Right lobe of liver (tissue), 6 donors: ENCODE measurements at places on chromosomes 12 and 14.

DNA sequence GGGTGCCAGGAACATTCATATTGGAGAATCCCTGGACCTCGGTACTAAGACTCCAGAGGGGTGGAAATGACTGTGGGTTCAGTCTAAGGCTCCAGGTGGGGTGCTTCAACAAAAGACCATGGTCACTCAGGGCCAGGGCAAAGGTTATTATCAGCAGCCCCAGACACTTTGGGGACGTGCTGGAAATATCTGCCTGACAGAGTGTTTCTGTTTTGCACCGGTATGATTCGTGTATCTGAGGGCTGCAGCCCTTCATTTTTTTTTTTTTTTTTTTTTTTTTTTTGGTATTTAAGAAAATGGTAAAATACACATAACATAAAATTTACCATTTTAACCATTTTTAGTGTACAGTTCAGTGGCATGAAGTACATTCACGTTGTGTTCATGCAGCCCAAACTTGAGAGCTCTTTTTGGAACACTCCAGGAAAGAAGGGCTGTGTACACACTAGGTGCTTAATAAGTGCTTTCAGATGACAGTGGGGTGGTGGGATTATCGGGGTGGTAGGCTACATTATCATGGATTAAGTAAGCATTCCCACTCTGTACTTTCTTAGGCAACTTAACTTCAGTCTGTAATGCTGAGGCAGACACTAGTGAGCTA lies 120.3 kb downstream of the CHST11 start:
- no peaks in the 10 kb centered on the region for H3K36me3 ChIP-seq
- H3K4me1 ChIP-seq: no peaks in the 10 kb centered on the region
- no peak for DNase-seq
- H3K4me3 ChIP-seq: no peak overlapping the region
- no peaks in the 10 kb centered on the region for H3K27me3 ChIP-seq

DNA sequence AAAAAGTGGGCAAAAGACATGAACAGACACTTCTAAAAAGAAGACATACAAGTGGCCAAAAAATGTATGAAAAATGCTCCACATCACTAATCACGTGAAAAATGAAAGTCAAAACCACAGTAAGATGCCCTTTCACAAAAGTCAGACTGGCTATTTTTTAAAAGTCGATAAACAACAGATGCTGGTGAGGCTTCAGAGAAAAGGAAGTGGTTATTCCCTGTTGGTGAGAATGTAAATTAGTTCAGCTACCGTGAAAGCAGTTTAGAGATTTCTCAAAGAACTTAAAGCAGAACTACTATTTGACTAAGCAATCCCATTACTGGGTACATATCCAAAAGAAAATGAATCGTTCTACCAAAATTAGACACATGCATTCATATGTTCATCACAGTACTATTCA lies 237.0 kb downstream of the KIF21A start:
- H3K4me1 ChIP-seq: no peaks in the 10 kb centered on the region
- DNase-seq: no peak
- H3K36me3 ChIP-seq: no peaks in the 10 kb centered on the region
- no peak overlapping the region for H3K4me3 ChIP-seq
- H3K27ac ChIP-seq: no peak overlapping the region
- H3K27me3 ChIP-seq: no peaks in the 10 kb centered on the region

DNA sequence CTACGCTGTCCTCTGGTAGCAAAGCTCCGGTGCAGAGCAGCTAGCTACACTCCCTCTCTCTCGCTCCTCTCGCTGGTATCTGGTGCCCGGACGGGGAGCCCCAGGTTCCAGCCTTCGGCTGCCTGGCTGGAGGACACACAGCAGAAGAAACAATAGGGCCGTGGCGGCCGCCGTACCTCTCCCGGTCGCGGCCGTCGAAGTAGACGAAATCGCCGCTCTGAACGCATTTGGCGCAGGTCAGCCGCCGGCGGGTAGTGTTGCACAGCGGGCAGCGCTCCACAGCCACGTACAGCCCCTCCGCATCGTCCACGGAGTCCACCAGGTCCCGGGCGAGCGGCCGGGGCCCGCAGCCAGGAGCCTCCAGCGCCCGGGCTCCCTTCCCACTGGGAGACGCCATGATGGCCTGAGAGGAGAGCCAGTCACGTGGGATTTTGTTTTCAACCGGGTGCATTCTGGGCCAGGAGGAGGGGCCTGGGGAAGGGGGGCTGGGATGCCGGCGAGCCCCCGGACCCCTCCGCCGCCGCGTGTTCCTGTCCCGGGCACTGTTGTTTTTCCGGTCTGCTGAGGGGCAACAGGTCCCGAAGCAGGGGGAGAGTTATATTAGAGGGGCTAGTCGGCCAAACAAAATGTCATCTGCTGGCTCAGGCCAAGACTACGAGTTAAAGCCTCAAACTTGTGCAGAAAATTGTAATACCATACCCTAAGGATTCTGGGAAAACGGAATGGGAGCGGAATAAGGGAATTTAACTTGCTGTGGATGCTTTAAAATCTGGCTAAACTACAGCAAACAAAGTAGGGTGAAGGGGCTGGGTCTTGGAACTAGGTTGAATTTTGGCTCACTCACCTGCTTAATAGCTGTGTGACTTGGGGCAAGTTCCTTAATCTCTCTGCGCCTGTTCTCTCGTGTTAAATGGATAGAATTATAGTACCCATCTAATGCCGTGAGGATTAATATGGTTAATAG lies at the start of gene ATG14:
Gene ATG14, minus strand, starts transcription at position 405 of the 964 bp plus-strand sequence. Its CDS starts 8 bp downstream, at position 397.
- no peaks in the 10 kb centered on the region for H3K4me1 ChIP-seq
- peak within 1 kb of the TSS; percentile 85 for H3K4me3 ChIP-seq
- H3K36me3 ChIP-seq: no peaks in the 10 kb centered on the region
- H3K27me3 ChIP-seq: no peaks in the 10 kb centered on the region

DNA sequence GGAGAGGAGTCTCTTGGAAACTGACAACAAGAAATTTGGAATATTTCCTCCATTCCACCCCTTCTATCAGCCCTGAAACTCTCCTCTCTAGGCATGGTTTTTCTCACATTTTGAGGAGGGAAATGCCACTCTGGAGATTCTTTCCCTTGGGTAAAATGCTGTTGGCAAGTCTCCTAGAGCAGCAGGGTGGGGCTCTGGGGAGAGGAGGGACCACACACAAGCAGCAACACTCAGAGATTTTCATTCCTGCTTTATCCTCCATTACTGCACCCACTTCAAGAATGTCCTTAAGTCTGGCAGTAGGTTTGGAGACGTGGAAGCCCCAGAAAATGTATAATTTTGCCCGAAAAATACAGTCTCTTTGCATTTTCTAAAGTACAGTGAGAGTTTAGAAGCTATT lies 130.8 kb upstream of the FLRT2 start:
- no peaks in the 10 kb centered on the region for H3K36me3 ChIP-seq
- no peaks in the 10 kb centered on the region for H3K27me3 ChIP-seq
- no peak for DNase-seq
- no peaks in the 10 kb centered on the region for H3K4me1 ChIP-seq
- no peak overlapping the region for H3K4me3 ChIP-seq

DNA sequence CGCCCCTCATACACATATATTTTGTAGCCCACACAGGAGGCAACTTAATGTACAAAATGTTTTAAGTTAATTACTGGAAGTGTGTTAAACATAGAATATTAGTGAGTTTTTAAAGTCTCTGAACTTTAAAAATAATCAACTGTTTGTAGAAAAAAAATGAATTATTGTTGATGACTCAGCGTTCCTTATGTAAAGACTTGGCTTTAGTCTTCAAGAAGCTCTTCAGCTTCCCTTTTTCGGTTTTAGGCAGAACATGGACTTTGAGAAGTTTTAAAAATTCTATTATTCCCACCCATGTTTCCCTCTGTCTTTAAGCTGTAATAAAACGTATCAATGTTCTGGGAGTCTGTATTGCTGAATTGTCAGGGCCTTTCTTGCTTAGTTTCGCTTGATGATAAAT lies 269.5 kb downstream of the FBXL14 start:
- no peak for DNase-seq
- no peak overlapping the region for H3K27ac ChIP-seq
- H3K4me1 ChIP-seq: no peaks in the 10 kb centered on the region
- no peaks in the 10 kb centered on the region for H3K36me3 ChIP-seq
- no peaks in the 10 kb centered on the region for H3K27me3 ChIP-seq

DNA sequence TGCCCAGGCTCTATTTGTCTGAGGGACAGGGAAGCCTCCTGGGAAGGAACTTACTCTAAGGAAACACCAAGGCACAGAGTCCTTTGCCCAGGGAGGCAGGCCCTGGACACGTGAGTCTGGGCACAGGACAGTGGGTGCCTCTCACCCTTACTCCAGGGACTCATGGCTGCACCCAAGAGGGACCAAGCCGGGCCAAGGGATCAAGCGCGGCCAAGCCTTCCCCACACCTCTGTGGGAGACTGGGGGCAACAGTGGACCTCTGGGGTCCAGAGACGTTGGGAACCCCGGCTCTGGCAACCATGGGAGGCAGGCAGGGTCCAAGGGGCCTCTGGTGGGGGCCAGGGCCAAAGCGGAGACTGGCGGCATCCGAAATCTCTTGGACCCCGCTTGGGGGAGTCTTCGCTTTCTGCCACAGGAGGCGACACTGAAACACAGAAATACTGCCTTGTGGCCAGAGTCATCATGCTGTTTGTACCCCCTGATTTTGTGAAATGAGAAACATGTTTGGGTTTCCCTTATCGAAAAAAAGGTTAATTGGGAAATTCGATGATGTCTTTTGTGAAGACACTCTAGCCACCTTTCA lies 51.7 kb upstream of the BCL11B start:
- no peaks in the 10 kb centered on the region for H3K36me3 ChIP-seq
- no peak overlapping the region for H3K4me3 ChIP-seq
- no peaks in the 10 kb centered on the region for H3K27me3 ChIP-seq
- no peak overlapping the region for H3K27ac ChIP-seq
- H3K4me1 ChIP-seq: no peaks in the 10 kb centered on the region
- DNase-seq: no peak

GRCh38 chr14:98908050-98908449 lies 363.9 kb downstream of the BCL11B start:
- H3K36me3 ChIP-seq: no peaks in the 10 kb centered on the region
- H3K4me1 ChIP-seq: no peaks in the 10 kb centered on the region
- no peak overlapping the region for H3K4me3 ChIP-seq
- DNase-seq: no peak

DNA sequence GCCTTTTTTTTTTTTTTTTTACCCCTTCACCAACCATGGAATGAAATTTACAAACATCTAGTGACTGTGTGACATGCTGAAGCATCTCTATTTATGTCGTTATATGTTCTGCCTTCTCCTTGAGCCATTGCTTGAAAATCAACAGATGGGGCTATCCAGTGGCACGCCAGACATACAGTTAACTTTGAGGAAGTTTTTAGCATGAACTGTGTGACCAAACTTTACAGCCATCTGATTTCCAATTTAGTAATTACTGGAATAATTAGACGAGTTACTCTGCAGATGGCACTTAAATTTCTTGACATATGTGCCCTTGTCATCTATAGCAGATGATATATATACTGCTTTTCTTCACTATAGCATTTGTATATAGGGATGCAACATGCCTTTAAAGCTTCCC lies 192.1 kb downstream of the SNAPC1 start:
- no peaks in the 10 kb centered on the region for H3K4me1 ChIP-seq
- no peak for DNase-seq
- no peak overlapping the region for H3K27ac ChIP-seq
- no peaks in the 10 kb centered on the region for H3K27me3 ChIP-seq
- no peaks in the 10 kb centered on the region for H3K36me3 ChIP-seq
- no peak overlapping the region for H3K4me3 ChIP-seq
